Colonic mucosa (tissue), 4 donors: ENCODE measurements at places on chromosomes 11 and 22. TPM values are rescaled to one million over a fixed set of nuclear protein-coding genes. Genes with fewer than 3 reads are reported as not detected.

DNA sequence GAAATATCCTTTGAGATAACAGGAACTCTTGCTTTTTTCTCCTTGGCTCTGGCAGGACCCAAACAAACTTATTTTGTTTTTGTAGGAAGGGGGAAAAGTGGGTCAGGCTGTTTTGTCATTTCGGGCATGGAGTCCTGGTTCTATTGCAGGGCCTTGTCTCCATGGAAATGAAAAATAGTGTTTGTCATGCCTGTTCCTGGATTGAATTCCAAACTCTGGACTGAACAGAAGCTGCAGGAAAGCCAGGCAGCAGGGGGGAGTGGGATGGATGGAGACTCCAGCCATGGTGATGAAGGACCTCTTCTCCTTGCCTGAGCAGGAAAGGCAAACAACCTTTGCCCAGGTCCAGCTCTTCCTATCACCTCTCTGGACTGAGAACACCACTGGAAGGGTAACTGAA, 87.0 kb downstream of the SCN3B start:
- H3K36me3 ChIP-seq = no peaks in the 10 kb centered on the region
- H3K4me3 ChIP-seq = no peak overlapping the region
- H3K4me1 ChIP-seq = no peaks in the 10 kb centered on the region
- no peaks in the 10 kb centered on the region for H3K27me3 ChIP-seq
- no peak overlapping the region for H3K27ac ChIP-seq
- no peak for DNase-seq

ZBTB3 gene
- 10.8 TPM for total RNA-seq

- peak; percentile 75 for DNase-seq
- no peak overlapping the region for H3K4me3 ChIP-seq
- H3K27ac ChIP-seq = no peak overlapping the region
- H3K36me3 ChIP-seq = no peaks in the 10 kb centered on the region
- no peaks in the 10 kb centered on the region for H3K4me1 ChIP-seq
Observed at GRCh38 chr11:59053387-59053786, 32.7 kb upstream of the GLYATL1B start.

SYCE3 gene
- total RNA-seq = not detected

DNA sequence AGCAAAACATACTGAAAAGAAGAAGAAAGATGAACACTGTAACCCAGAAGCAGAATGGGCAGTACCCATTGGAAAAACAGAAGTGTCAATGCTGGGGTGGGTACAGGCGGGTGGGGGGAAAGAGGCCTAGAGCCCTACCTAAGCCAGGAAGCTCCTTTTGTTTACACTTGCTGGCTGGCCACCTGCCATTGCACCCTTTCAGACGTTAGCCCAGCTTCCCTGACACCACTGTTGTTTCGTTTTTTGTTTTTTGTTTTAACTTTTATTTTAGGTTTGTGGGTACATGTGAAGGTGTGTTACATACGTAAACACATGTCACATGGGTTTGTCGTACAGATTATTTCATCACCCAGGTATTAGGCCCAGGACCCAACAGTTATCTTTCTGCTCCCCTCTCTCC, 55.4 kb downstream of the PLEKHA7 start:
- H3K4me3 ChIP-seq = no peak overlapping the region
- no peaks in the 10 kb centered on the region for H3K36me3 ChIP-seq
- H3K27ac ChIP-seq = no peak overlapping the region
- peak; percentile 70 for DNase-seq
- no peaks in the 10 kb centered on the region for H3K4me1 ChIP-seq

DNA sequence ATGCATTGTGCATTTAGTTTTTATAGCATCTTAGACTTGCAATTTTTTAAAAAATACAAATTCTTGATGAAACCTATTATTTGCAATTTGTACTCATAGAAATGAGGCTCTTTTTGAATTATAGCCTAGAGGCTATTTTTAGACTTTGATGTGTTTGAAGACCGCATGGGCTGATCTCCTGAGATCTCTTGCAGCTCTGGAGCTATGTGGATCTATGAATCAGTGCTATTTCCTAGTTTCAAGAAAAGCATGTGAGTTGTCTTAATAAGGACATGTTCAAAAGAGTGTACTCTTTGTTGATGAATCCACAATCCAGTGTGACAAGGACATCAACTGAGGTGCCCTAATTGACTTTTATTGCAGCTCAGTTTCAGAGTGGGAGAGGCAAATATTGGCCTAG, 620.5 kb downstream of the ETS1 start:
- H3K36me3 ChIP-seq = no peaks in the 10 kb centered on the region
- no peaks in the 10 kb centered on the region for H3K27me3 ChIP-seq
- no peak for DNase-seq
- H3K4me1 ChIP-seq = no peaks in the 10 kb centered on the region
- H3K4me3 ChIP-seq = no peak overlapping the region

DNA sequence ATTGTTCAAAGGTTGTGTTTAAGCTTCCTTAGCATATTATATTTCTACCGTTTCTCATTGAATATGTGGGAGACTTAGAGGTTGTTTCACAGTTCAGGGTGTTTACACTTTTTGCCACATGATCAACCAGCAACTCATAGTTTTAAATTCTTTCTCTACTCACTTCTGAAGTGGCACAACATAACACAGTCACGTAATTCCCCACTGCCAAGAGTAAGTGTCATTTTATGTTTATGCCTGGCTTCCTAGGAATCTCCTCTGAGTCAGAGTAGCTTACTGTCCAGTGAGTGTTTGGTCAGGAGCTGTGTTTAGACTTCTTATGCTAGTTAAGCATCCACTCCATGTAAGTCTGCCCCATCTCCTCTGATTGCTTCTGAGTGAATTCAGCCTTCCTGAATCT, 520.8 kb upstream of the KIRREL3 start:
- no peak for DNase-seq
- no peaks in the 10 kb centered on the region for H3K36me3 ChIP-seq
- H3K27ac ChIP-seq = no peak overlapping the region

MPPED2 gene
- 1.8 TPM for total RNA-seq

DNA sequence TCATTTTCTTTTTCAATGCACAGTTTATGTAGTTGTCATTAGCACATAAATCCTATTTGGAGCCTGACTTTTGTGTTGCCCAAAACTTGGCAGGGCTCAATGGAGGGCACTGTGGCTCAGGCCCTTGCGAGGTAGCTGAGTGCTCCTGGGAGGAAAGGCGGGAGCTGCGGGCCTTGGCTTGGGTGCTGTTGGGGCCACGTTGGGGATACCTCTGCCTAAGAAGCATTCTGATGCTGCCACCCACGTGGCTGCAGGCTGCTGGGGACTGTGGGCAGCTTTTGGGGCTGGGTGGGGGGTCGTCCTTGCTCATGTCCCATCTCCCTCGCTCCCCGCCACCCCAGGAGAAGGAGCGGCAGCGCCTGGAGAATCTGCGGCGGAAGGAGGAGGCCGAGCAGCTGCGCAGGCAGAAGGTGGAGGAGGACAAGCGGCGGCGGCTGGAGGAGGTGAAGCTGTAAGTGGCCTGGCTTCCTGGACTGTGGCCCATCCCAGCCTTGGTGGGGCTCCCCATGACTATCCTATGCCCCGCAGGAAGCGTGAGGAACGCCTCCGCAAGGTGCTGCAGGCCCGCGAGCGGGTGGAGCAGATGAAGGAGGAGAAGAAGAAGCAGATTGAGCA, 20.9 kb downstream of the INCENP start:
- no peaks in the 10 kb centered on the region for H3K4me1 ChIP-seq
- peaks cover 10% of the 10 kb centered on the region for H3K36me3 ChIP-seq
- H3K27ac ChIP-seq = no peak overlapping the region
- H3K27me3 ChIP-seq = no peaks in the 10 kb centered on the region
- peak; percentile 15 for DNase-seq

- no peaks in the 10 kb centered on the region for H3K4me1 ChIP-seq
- H3K36me3 ChIP-seq = no peaks in the 10 kb centered on the region
- no peak overlapping the region for H3K27ac ChIP-seq
- H3K4me3 ChIP-seq = no peak overlapping the region
- no peaks in the 10 kb centered on the region for H3K27me3 ChIP-seq
- DNase-seq = no peak
Observed at GRCh38 chr11:111598148-111598547, 4.1 kb upstream of the SIK2 start.

DNA sequence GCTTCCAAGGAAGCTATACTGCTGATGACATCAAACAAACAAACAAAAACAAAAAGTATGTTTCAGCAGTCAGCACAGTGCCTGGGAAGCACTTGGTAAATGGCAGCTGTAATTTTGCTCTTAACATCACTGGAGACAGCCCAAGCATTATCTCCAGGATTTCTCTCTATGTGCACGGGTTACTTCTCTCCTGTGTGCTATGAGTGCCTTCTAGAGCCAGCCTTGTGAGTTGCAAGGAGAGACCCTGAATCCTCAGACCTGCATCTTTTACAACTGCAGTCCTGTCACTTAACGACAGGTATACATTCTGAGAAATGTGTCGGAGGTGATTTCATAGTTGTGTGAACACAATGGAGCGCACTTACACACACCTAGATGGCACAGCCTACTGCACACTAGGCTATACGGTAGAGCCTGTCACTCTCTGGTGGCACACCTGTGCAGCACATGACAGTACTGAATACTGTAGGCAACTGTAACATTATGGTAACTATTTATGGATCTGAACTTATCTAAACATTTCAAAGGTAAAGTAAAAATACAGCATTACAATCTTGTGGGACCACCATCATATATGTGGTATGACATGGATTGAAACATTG, 662.5 kb upstream of the B3GAT1 start:
- no peak for DNase-seq
- no peaks in the 10 kb centered on the region for H3K27me3 ChIP-seq

DNA sequence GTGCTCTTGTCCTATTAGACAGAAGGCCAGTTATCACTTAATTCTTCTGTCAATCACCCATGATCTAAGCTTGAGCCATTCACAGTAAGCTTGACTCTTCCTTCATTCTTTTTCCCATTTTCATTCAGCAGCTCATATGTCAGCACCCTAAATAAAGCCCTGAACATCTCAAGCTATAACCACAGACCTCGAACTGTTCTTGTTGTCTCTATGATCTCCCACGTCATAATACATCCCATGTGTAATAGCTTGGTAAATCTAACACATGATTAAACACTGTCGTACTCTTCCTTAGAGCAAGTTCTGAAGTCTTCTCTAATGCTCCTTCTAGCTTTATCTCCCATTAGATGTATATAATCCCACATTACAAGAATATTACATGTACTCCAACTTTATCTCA, 14.4 kb downstream of the MUC15 start:
- no peak for DNase-seq
- no peaks in the 10 kb centered on the region for H3K36me3 ChIP-seq
- no peaks in the 10 kb centered on the region for H3K27me3 ChIP-seq
- H3K4me3 ChIP-seq = no peak overlapping the region
- H3K4me1 ChIP-seq = no peaks in the 10 kb centered on the region
- no peak overlapping the region for H3K27ac ChIP-seq

SSRP1 gene
- total RNA-seq = 162 TPM

GRCh38 chr11:380095-380480, 10.8 kb downstream of the B4GALNT4 start:
- no peak for DNase-seq
- H3K4me1 ChIP-seq = no peaks in the 10 kb centered on the region
- no peaks in the 10 kb centered on the region for H3K36me3 ChIP-seq
- H3K4me3 ChIP-seq = no peak overlapping the region
- no peak overlapping the region for H3K27ac ChIP-seq

DNA sequence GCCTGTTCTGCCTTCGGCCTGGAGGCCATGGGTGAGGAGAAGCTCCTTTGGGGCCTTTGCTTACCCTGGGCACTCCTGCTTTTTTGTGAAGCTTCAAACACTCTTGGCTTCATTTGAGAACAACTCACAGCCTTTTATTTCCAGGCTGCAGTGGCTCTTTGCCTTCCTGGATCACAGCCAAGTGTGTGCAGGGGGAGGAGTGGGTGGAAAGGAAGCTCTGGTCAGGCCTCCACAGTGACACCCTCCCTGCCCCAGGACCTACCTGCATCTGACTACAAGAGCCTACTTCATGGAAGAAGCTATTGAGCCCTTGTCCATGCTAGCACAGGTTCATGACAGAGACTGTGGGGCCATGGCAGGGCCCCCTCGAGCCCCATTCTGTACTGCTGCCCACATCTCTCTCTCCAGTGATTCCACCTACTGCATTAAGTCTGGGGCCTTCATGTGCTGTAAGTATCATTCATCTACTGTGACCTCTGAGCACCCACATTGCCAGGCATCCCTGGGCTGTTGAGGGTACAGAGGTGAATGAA, 52.3 kb downstream of the GAB4 start:
- no peaks in the 10 kb centered on the region for H3K36me3 ChIP-seq
- no peak overlapping the region for H3K4me3 ChIP-seq
- H3K27ac ChIP-seq = no peak overlapping the region
- H3K27me3 ChIP-seq = no peaks in the 10 kb centered on the region

- H3K27ac ChIP-seq = no peak overlapping the region
- no peaks in the 10 kb centered on the region for H3K27me3 ChIP-seq
- no peak for DNase-seq
Observed at GRCh38 chr22:40055143-40055883, 60.6 kb downstream of the FAM83F start.
